ENCODE measurements at places on chromosomes 7 and 10.

DNA sequence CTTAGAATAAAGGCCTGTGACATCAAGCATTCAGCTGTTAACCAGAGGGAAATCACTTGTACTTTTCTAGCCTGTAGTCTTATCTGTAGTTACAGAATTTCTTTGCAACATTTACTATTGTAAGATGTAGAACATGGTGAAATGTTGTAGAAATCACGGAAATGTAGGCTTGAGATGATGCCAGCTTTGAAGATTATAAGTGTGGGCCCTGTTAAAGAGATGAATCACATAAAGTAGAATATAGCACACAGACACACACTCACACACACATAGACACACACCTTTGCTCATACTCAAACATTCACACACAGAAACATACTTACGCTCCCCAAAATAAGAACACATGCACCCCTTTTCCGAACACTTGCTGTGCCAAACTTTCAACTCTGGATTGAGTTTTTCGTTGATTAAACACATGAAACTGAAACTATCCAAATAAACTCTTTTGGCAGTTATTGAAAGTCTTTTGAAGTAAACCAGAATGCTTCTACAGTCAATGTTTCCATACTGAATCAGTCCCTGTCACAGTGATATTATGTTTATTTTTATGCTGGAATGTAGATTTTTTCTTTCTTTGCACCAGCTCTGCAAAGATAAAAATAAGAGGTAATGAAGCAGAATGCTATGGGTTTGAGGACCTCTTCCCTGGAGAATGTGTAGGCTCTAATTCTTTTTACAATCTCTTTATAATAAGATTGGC is 230.3 kb upstream of the MEOX2 start:
- DNase-seq = no peak

- no peak for DNase-seq
Measured at GRCh38 chr10:49309691-49310411, 10.9 kb downstream of the C10orf71 start.

GRCh38 chr7:824664-825063 is 7.6 kb upstream of the SUN1 start:
- no peak for DNase-seq

- peak; percentile 4 for DNase-seq
Measured at GRCh38 chr10:63103971-63104409, 29.1 kb upstream of the NRBF2 start.

DNA sequence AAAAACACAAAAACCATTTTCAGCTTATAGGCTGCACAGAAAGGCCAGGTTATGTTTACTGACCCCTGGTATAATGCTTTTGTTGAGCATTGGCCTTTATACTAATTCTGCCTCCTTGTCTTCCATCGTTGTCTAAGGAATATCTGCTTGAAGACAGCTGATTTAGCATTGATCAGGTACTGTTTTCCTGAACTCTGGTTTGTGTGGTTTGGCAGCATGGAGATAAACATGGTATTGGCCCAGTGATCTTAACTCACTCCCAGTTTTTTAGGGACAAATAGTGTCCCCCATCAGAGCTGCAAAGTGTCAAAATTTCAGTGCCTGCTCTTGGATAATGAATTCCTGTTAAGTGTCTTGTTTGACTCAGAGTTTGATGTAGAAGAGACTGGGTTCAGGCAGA is 100.8 kb downstream of the SND1 start:
- DNase-seq = no peak

DNA sequence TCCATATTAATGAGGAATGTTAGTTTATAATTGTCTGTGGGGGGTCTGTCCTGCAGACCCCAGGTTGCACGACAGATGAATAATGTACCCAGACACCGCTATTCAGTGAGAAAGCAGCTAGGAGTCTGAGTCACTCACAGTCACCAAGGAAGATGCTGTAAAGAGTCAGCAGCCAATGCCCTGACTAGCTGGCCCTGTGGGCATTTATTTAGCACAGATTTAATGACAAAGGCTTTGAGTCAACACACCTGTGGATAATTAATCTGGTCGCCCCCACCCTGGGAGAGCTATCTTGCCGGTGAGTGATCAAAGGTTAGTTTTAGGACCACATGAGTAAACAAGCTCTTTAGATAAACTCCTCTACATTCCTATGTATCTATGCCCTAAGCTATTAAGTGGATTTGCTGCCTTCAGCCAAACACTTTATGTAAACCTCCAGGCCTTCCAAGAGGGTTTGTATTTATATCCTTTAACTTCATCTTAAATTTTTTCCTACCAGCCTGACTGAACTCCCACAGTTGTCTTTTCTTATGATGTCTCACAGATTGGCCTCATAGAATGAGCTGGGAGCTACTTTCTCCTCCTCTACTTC is 180.0 kb upstream of the ADCY1 start:
- DNase-seq = no peak

Data from activated CD4-positive, CD25-positive, alpha-beta regulatory T cell treated with anti-CD3 and anti-CD28 coated beads, Interleukin-2, amount 50 U/mL, for 16 hours (primary cell).